ENCODE measurements at places on chromosomes 3 and 15.

DNA sequence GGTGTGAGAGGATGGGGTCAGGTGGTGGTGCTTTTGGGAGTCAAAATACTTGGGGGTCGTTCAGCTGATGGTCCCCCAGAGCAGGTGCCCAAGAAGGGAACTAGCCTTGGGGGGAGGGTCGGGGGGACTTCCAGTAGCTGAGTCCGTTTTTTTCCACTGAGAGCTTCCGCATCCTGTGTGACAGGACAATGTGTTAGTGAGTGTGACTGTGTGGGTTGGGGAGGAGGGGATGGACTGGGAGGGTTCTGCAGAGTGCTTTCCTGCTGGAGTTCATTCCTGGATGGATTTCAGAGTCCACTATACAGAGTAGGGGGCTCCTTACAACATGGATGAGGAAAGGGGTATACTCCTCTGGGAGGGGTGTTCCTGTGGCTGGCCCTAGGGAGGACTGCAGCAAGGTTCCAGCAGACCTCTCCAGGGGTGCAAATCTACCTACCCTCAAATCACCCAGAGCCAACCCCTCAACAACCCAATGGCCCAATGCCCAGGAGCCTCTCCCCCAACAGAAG, 601 bp upstream of the HYAL2 start:
- no peak for DNase-seq

- no peak for DNase-seq
These were observed 23.8 kb downstream of the AP3S2 start for GRCh38 chr15:89870006-89870405.

DNA sequence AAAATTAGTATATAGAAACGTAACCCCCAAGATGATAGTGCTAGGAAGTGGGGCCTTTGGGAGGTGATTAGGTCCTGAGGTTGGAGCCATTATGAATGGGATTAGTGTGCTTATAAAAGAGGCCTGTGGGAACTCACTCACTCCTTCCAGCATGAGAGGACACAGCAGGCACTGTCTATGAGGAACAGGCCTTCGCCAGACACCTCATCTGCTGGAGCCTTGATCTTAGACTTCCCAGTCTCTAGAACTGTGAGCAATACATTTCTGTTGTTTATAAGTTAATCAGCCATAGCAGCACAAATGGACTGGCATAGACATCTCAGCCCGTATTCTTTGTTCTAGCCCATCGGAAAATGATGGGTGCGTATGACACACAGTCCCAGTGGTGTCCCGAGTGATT, 152.3 kb downstream of the GABRG3 start:
- no peak for DNase-seq

- DNase-seq: no peak
These were observed 198.4 kb downstream of the EBLN2 start for GRCh38 chr3:73259856-73260255.

DNA sequence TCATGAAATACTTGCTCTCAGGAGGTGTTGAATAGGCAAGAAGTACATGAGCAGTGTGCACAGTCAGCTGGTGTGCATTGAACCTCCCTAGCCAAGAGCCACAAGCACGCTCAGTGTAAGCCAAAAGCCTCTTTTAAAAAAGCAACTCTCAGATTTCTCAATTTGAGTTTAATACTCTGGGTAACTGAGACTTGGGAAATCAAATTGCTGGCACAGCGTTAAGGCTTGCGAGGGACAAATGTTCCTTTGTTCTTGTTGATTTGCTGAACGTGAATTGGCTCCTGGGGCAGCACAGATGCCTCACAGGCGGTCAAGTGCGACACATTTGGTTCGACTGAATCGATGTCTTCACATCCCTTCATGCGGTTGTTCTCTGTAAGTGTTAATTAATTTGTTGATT, at the start of gene FAM240A:
Gene FAM240A, plus strand, starts transcription at position 202 of the 400 bp plus-strand sequence. Its CDS starts 159 bp downstream, at position 361.
- DNase-seq: no peak

- no peak for DNase-seq
These were observed 21.4 kb downstream of the FEM1B start for GRCh38 chr15:68298882-68299381.

GRCh38 chr15:67524235-67524634, 3.3 kb downstream of the C15orf61 start:
- DNase-seq: no peak

GRCh38 chr15:93523481-93523880, 434.5 kb upstream of the RGMA start:
- no peak for DNase-seq

GRCh38 chr15:80473286-80474223, 69.4 kb downstream of the ARNT2 start:
- no peak for DNase-seq

- no peak for DNase-seq
These were observed 30.2 kb upstream of the LAMP3 start for GRCh38 chr3:183192650-183193300.

GRCh38 chr15:82540055-82540983, at the start of gene RPS17:
TSS of gene RPS17 (minus strand) at chr15:82540457. CDS start at chr15:82540428, 29 bp downstream.
- peak; percentile 99 for DNase-seq

- DNase-seq: no peak
These were observed 108.8 kb downstream of the XXYLT1 start for GRCh38 chr3:195162033-195162669.

DNA sequence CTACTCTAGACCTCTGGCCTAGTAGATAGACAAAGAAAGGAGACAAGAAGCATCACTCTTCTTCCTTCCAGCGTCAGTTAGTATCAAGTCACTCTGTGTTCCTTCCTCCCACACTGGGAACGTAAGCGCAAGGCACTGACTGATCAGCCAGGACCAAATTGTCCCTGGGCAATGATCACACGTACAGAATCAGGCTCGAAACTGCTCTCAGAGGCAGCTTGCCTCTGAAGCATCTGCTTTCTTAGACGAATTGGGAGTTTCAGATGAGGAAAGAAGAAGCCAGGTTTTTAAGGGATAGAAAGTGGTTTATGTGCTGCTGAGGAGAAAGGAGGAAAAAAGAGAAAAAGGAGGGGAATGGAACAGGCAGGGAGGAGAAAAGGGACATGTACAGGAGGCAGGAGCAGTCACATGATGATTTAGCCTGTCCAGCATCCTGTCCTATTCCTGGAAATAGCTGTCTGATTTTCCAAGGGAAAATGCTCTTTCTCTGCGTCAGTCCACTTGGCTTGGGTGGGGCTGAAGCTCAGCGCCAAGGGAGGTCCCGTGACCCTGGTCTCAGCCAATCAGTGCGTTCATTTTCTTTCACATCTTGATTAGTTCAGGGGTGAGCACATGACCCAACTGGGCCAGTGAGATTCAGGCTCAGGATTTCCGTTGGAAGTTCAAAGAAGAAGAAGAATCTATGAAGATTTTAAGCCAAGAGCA, 102.0 kb upstream of the PRICKLE2 start:
- no peak for DNase-seq

- DNase-seq: no peak
These were observed 113.0 kb upstream of the MME start for GRCh38 chr3:154967090-154967489.

- no peak for DNase-seq
These were observed 436.0 kb upstream of the TPM1 start for GRCh38 chr15:62606376-62607113.
